KBM-7 (cell line): ENCODE measurements at places on chromosomes 11 and 22.

DNA sequence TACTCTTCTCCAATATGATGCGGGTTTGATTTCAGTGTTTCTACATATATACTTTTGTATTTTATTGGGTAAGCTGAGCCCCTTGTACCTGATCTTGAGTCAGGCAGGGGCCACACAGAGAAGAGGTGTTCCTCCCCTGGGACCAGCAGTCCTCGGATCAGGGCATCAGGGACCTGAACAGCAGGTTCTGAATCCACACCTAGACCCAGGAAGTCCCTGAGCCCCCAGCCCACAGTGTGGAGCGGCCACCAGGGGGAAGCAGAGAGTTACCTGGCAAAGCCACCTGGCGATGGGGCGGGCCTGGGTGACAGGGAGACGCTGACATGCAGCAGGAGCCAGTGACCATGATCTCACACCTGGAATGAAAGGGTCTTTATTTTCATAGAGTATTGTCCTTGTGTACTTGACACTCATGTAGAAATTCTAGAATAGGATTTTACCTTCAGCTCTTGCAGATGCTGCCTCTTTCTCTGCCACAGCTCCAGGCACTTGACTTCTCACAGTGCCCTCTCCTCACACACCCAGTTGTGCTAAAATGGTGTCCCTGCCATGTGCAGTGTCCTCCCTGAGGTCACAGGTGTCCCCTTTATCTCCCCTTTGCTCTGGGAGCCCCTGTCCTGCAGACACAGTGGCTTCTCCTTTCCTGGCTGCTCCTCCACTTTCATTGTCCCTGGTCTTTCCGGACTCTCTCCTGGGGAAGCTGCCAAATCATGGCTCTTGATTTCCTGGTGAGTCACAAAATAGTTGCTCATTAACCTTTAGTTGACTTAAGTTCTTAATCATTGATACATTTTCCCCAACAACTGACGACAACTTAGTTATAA lies 48.5 kb downstream of the GGTLC2 start:
- peak; percentile 32 for DNase-seq

- DNase-seq = no peak
These were observed 18.0 kb downstream of the PPP2R1B start for GRCh38 chr11:111748035-111748804.

DNA sequence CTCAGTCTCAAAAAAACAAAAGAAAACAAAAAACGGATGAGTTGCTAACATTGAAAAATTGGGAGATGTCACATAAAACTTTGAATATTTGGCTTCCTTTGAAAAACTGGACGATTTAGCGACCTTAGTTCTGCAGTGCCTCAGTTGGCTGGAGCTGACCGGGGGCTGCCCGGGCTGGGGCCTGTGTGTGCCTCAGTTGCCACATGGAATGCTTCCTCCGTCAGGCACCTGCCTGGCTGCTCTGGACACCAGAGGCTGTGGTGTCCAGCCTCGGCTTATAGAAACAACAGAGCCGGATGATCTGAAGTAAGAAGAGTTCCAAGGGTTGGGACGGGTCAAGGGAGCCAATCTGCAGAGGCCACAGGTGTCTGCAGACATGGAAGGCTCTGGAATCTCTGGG lies 50.2 kb downstream of the CACNG2 start:
- DNase-seq = no peak

GRCh38 chr22:39364714-39365491 lies 15.1 kb downstream of the SYNGR1 start:
- DNase-seq = no peak

DNA sequence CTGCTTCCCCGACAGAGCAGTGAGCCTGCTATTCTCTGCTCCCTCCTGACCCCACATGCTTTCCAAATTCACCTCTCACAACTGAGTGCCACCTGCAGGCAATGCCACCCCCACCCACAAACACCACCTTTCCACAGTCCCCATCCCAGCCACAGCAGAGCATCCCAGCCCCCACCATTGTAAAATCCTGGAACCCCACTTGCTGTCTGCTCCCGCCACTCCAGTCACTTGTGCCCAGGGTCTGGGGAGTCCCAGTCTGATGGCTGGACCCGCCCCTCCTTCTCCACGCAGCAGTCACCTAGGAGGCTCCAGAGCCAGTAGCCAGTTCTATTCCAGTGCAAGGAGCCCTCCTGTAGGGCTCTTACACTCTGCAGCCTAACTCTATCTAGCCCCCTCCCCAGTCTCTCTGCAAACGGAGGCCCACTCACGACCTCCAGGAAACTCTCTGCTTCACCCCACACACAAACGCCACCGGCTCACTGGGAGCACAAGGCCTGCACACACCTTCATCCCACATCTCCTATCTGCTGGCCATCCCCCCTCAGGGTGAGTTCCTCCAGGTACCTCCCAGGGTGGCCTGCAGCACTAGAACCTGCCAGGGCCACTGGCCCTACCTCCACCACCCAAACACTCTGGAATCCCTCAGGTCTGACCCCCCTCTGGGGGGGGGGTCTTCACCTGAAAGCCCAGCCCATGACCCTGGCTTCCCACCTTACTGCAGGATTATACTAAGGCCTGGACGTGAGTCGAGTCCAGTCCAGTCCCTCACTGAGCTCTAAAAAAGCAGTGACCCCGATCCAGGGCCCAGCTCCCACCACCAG lies 1.4 kb downstream of the GNB1L start:
- DNase-seq = no peak

DNA sequence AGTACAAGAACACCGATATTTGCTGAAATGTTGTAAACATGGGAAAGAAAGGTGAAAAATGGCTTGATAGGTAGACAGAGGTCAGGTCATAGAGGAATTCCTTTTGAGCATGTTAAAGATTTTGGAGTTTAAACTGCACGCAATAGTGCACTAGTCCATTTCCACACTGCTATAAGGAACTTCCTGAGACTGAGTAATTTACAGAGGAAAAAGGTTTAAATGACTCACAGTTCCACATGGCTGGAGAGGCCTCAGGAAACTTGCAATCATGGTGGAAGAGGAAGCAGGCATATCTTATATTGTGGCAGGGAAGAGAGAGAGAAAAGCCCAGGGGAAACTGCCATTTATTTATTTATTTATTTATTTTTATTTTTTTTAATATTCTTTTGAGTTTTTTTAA lies 5.0 kb downstream of the OR10A5 start:
- DNase-seq = no peak

GRCh38 chr11:59187035-59187434 lies 15.1 kb downstream of the DTX4 start:
- DNase-seq = no peak

GRCh38 chr11:22832315-22833015 lies 2.9 kb upstream of the SVIP start:
- no peak for DNase-seq

GRCh38 chr22:25903294-25903693 lies 161.3 kb downstream of the MYO18B start:
- no peak for DNase-seq

DNA sequence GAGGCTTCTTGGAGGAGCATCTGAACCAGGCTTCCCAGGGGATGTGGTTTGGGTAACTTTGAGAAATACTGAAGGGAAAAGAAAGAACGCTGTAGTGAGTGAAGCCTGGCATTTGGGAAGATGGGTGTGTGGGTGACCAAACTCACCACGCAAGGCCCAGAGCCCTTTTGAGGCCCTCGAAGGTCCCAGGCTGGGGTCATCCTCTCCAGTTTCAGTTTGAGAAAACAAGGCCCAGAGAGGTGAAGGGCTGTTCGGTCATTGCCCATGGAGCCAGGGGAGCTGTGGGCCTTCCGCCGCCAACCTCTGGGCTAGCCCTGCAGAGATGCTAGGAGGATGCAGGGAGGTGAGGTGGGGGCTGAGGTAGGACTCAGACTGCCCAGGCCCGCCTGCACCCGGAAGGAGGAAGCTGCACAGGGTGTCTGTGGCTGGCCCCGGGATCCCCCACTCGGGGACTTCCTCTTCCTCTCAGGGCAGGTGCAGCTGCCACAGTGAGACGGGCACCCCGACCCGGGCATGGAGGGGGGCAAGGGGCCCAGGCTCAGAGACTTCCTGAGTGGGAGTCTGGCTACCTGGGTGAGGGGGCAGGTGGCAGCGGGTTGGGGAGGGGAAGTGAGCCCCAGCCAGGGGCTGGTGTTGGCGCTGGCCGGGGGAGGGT lies at the start of gene CCDC88B:
TSS of gene CCDC88B (plus strand) at position 451 of the 655 bp plus-strand sequence. CDS start at position 514, 63 bp downstream.
- DNase-seq = peak; percentile 75

- no peak for DNase-seq
These were observed 170.7 kb upstream of the B3GAT1 start for GRCh38 chr11:134582770-134583095.

DNA sequence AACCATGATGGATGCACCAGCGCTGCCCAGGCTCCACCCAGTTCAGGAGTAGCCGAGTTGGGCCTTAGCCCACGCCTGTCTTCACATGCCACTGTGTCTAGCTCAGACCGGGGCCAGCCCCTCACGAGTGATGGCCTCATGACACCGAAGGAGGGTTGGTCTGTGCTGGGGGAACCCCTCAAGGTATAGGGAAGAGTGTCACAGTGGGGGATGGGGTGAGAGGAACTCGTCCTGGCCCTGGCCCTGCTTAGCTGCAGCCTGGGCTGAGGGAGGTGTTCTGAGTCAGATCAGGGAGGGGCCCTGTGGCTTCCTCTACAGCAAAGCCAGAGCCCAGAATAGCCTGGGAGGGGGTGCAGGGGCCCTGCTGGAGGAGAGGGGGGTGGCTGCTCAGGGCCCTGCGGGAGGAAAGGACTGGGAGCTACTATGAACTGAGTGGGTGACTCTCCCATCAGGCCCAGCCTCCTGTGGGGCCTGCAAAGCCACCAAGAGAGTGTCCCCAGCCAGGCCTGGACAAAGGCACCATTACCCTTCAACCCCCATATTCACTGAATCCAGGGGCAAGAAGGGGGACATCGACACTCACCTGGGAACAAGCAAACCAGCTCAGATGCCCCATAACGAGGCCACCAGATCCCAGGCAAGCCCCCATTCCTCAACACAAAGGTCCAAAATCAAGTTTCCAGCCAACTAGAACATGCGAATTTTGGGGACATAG lies 41.2 kb downstream of the IGLL5 start:
- DNase-seq = peak; percentile 77

- no peak for DNase-seq
These were observed 91.1 kb upstream of the KCNA4 start for GRCh38 chr11:30107899-30108298.

GRCh38 chr22:44133161-44133560 lies 47.6 kb upstream of the PARVG start:
- DNase-seq = no peak

GRCh38 chr11:83692675-83693074 lies 406.5 kb upstream of the CCDC90B start:
- no peak for DNase-seq

GRCh38 chr11:45470151-45470793 lies 184.1 kb upstream of the SYT13 start:
- DNase-seq = no peak
